CD4-positive, alpha-beta T cell treated with Interferon alpha-2 for 1 hour (primary cell): ENCODE measurements at places on chromosomes 2 and 18.

DNA sequence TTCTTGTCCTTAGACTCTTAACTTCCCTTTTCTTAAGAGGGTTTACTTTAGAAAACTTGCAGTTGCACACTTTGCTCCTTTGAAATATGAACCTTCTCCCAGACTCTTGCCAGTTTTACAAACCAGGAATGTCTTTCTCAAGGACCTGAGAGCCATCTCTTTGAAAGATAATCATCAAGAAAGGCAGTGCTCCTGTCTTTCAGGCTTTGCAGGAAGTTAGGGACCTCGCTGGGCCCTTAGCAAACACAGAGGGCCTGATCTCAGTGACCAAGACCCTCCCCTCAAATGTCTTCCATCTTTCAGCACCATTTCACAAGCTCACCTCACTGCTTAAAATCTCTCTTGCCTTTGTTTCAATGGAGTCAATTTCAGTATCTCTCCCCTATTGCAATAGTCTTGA is 32.0 kb upstream of the NYAP2 start:
- no peak for DNase-seq

DNA sequence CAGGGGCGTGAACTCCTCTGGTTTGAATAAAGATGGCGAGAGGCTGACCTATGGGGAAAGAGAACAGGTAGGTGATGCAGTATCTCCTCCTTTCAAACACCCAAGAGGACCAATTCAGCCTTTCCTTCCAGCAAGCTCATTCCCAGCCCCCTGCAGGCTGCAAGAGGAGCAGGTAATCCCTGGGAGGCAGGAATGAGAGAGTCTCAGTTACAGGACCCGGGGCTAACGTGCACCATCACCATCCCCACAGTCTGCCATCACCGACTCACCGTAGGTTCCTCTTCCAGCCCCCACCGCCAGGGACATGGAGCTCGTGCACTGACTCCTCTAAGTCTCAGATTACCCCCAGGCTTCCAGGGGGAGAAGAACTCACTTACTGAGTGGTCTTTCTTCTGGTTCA is 26.7 kb downstream of the XDH start:
- DNase-seq, result no peak

GRCh38 chr18:79343567-79344207 is 52.0 kb upstream of the NFATC1 start:
- DNase-seq, result no peak

DNA sequence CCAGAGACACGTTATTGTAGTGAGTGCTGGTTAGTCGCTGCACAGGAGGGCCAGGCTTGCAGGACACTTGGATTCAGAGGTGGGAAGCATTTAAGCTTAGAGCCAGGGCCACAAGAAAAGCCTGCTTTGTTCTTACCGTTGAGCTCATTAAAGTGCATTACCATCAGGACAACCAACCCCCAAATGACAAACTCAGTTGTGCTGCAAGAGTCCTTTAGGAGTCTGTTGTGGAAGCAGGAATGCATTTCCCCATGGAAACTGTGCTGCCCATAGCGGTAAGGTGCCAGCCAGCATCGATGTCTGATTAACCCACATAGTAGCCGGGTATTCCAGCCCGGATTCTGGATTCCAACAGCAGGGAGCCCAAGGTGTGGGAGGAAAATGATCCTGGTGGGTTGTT is 23.4 kb upstream of the REEP1 start:
- no peak for DNase-seq

- DNase-seq, result no peak
Observed at GRCh38 chr18:58989184-58989759, 124.6 kb downstream of the ZNF532 start.

GRCh38 chr2:20229322-20230113 is 4.6 kb upstream of the SDC1 start:
- DNase-seq, result no peak

DNA sequence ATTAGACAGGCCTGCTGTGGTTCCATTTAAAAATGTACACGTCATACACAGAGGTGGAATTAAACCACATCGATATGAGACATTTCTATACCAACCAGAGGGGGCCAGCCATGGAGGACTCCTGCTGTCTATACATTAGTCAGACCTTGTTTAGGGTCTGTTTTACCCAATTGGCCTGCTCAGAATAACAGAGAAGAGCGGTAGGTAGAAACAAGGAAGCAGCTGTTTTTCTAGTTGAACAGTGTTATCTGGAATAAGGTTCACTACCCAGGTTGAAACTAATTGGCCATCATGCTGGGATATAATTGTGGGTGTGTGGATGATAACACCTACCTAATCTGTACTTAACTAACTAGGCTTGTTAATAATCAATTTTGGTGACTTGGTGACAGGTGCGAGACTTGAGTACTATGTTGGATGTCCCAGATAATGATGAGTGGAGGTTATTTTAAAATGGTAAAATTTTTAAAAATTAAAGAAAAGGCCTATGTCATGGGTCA is 47.5 kb downstream of the RHBDD1 start:
- DNase-seq, result no peak

GRCh38 chr2:112798979-112799975 is 15.0 kb upstream of the IL1A start:
- peak; percentile 41 for DNase-seq

- DNase-seq, result no peak
Observed at GRCh38 chr2:143499061-143499460, 369.8 kb downstream of the ARHGAP15 start.

- no peak for DNase-seq
Observed at GRCh38 chr2:41970988-41971660, 76.7 kb upstream of the PKDCC start.

GRCh38 chr2:164538240-164538866 is 82.9 kb downstream of the GRB14 start:
- DNase-seq, result no peak

DNA sequence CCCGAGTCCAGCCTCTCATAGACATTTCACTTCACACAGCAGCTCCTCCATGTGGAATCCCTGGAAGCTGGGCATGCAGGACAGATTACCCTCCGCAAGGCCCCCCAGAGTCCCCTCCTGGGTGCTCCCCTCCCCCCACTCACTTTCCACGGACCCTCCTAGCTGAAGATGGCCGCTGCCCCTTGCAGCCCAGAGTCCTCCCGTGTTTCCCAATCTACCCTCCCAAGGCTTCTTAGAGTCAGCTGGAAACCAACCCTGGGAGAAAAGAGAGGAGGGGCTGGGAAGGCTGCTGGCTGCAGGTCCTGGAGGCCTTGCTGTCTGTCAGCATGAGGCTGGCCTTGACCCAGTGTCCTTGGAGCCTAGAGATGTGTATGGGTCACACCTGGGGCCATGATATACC is 49.0 kb upstream of the HAAO start:
- no peak for DNase-seq

- DNase-seq, result no peak
Observed at GRCh38 chr2:192228685-192229084, 34.0 kb upstream of the TMEFF2 start.

GRCh38 chr18:63302220-63302619 is 17.3 kb downstream of the BCL2 start:
- no peak for DNase-seq

DNA sequence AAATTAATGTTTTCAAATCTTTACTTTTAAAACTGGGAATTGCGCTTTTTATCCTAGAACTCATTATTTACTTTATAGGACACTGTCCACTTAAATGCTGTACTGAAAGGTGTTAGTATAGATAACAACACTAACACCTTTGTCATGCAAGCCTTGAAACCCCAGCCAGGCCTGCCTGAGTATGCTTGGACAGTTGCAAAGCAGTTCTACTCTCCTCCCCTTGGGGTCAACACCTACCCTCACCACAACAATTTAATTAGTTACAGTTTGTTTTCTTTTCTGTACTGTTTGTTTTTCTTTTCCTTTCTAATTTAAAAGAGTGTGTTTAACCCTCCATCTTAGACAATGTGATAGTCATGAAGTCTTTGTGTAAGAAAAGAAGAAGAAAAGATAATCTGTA is 18.9 kb upstream of the FAM98A start:
- DNase-seq, result no peak
